ENCODE measurements at places on chromosomes 12 and 14.

DNA sequence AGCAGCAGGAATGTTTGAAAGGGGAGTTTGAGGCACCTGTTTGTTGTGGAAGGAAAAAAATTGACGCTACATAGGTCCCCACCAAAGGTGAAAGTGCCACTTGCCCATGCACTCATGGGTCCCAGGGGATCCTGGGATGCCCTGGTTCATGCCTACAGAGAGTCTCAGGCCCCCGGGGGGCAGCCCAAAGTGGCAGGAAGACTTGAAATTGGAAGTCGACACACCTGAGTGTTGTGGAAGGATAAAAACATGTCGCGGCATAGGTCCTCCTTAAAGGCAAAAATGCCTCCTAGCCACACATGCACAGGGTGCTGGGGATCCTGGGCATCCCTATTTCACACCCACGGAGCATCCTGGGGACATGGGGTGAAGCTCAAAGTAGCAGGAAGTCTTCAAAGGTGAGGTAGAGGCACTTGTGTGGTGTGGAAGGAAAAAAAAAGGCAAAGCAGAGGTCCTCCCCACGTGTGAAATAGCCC is 576.1 kb downstream of the ALG10 start:
- no peak for DNase-seq

DNA sequence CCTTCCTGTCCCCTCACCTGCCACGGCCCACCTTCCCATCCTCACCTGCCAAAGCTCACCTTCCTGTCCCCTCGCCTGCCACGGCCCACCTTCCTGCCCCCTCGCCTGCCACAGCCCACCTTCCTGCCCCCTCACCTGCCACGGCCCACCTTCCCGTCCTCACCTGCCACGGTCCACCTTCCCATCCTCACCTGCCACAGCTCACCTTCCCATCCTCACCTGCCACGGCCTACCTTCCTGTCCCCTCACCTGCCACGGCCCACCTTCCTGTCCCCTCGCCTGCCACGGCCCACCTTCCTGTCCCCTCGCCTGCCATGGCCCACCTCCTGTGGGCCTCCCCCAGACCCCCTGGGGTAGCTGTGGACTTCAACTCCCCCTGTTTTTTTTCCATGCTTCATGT is 48.8 kb upstream of the GPR68 start:
- DNase-seq = no peak

- DNase-seq = no peak
These were observed 147.6 kb downstream of the PAH start for GRCh38 chr12:102769323-102769916.

DNA sequence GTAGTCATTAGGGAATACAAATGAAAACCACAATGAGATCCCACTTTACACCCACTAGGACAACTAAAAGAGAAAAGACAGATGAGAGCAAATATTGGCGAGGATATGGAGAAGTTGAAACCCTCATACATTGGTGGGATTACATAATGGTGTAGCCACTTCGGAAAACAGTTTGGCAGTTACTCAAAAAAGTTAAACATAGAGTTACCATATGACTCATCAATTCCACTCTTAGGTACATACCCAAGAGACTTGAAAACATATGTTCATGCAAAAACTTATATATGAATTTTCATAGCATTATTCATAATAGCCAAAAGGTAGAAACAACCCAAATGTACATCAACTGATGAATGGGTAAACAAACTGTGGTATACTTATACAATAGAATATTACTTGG is 27.1 kb downstream of the ALDH1L2 start:
- DNase-seq = no peak

DNA sequence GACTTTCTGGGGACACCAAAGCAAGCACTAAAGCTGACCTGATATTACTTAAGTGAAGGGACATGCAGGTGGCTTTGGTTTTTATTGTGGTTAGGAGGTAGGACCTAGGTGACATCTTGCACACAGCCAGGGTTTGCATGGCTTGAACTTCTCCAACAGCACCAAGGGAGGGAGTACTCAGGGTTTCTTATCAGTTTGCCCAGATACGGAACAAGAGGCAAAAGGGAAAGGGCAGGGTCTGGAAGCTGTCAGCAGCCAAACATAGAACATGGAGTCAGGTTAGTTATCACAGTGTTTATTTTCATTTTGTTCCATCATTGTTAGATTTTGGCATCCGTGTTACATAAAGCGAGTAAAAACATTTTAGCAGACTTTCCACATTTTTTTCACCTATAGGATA is 186.3 kb upstream of the CLEC14A start:
- no peak for DNase-seq

DNA sequence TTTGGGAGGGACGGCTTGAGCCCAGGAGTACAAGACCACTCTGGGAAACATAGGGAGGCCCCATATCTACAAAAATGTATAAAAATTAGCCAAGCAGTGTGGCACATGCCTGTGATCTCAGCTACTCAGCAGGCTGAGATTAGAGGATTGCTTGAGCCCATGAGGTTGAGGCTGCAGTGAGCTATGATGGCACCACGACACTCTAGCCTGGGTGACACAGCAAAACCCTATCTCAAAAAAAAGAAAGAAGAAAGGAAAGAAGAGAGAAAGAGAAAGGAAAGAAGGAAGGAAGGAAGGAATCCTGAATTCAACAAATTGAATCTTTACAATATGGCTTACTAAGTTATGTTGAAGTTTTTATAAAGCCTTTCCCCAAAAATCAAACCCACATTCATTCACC is 2.1 kb downstream of the KIF21A start:
- DNase-seq = no peak

GRCh38 chr14:62546862-62547474 is 498.3 kb downstream of the KCNH5 start:
- DNase-seq = no peak

- no peak for DNase-seq
These were observed 117.3 kb upstream of the MYF6 start for GRCh38 chr12:80590085-80590484.

Data from NCI-H1092 (cell line).